ENCODE measurements at places on chromosomes 4 and X. TPM values are rescaled to one million over a fixed set of nuclear protein-coding genes. Genes with fewer than 3 reads are reported as not detected.

Gene PRPS2
- total RNA-seq, result 8.9 TPM

Gene FAAH2
- total RNA-seq, result not detected

Gene POF1B
- under 0.01 TPM for total RNA-seq

Gene CENPVL2
- not detected for total RNA-seq

Gene DAPP1
- 1.6 TPM for total RNA-seq

Gene FDCSP
- total RNA-seq, result not detected

Gene INPP4B
- 52.7 TPM for total RNA-seq

Gene HSFX3
- not detected for total RNA-seq

Gene PDZD11
- total RNA-seq, result 14.1 TPM

Gene NUP62CL
- 1.6 TPM for total RNA-seq

Gene ITIH6
- total RNA-seq, result under 0.01 TPM

Gene ADRA2C
- total RNA-seq, result 1.0 TPM

Gene TMPRSS11D
- not detected for total RNA-seq

Gene TDO2
- total RNA-seq, result not detected

Gene NWD2
- total RNA-seq, result not detected

Gene SEC24D
- 48.5 TPM for total RNA-seq

Gene MAGED4
- total RNA-seq, result 15.1 TPM

Gene FGF2
- total RNA-seq, result 8.4 TPM

Gene UNC5C
- 1.0 TPM for total RNA-seq

Gene NDNF
- total RNA-seq, result 5.2 TPM

Gene SLC16A2
- 12.5 TPM for total RNA-seq

Gene CENPC
- 28.2 TPM for total RNA-seq

Gene CFAP299
- total RNA-seq, result 0.52 TPM

Gene TSPAN7
- total RNA-seq, result 25.6 TPM

Gene CT83
- total RNA-seq, result not detected

Gene NAT8L
- total RNA-seq, result 1.0 TPM
